ENCODE measurements at places on chromosomes 5 and 9.

- no peak for DNase-seq
Measured at GRCh38 chr9:77725820-77726219, 77.7 kb upstream of the GNA14 start.

- DNase-seq, result no peak
Measured at GRCh38 chr9:445033-445432, 230.4 kb downstream of the DOCK8 start.

GRCh38 chr9:86041311-86041741 is 58.0 kb downstream of the GOLM1 start:
- DNase-seq, result peak; percentile 22

GRCh38 chr5:146662229-146662628 is 146.2 kb upstream of the GPR151 start:
- no peak for DNase-seq

DNA sequence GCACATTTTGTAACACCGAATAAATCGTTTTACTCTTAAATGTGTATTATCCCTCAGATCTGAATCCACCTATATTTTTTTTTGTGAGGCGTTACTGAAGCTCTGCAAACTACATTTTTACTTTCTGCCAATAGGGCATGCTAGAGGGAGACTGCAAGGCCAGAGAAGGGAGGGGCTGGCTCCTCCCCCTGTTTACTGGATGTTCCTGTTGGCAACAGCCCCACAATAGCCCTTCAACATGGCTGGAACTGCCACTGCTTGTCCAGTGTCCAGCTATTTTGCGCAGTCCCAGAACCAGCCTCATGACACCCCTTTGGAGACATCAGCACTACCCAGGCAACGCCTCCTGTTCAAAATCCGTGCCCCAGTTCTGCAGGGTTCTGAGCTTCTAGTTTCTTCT is 85.4 kb upstream of the MIER3 start:
- DNase-seq, result peak; percentile 33

- no peak for DNase-seq
Measured at GRCh38 chr9:126490214-126490631, 123.5 kb upstream of the LMX1B start.

GRCh38 chr5:35741971-35742370 is 114.7 kb upstream of the IL7R start:
- no peak for DNase-seq

DNA sequence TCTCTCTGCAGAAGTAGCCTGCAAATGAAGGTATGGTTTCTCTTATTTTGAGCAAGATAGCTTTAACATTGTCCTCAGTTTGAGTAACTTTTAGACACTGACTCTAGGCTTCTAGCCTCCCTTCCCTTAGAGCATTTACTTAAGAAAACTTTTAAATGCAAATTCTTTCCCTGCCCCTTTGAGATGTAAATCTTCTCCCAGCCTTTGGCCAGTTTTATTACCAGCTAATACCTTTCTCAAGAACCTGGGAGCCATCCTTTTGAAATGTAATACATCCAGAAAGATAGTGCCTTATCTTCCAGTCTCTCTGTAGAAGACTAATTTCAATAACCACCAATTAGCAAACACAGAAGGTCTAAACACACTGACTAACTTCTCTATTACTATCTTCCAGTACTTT is 688.9 kb upstream of the CDH9 start:
- DNase-seq, result no peak

DNA sequence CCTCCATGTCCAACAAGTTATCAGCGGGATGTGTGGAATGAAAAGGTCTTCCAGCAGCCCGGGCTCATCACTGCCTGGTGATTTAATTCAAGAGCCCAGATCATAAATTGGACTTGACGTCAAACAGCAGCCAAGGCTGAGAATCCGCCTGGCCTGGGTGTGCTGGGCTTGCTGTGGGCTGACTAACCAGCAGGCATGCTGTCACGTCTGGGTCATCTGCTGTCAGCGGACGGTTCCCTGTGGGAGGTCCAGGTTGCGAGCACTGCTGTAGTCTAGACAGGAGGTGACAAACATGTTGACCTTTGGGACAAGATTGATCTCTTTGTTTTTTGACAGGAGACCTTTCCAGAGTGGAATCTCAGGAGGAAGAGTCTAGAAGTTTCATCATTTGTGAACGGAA is 289.7 kb downstream of the OSTF1 start:
- peak; percentile 10 for DNase-seq
